Activated CD8-positive, alpha-beta memory T cell treated with anti-CD3 and anti-CD28 coated beads, Interleukin-2, amount 50 U/mL, for 48 hours (primary cell): ENCODE measurements at places on chromosomes 12 and 14.

DNA sequence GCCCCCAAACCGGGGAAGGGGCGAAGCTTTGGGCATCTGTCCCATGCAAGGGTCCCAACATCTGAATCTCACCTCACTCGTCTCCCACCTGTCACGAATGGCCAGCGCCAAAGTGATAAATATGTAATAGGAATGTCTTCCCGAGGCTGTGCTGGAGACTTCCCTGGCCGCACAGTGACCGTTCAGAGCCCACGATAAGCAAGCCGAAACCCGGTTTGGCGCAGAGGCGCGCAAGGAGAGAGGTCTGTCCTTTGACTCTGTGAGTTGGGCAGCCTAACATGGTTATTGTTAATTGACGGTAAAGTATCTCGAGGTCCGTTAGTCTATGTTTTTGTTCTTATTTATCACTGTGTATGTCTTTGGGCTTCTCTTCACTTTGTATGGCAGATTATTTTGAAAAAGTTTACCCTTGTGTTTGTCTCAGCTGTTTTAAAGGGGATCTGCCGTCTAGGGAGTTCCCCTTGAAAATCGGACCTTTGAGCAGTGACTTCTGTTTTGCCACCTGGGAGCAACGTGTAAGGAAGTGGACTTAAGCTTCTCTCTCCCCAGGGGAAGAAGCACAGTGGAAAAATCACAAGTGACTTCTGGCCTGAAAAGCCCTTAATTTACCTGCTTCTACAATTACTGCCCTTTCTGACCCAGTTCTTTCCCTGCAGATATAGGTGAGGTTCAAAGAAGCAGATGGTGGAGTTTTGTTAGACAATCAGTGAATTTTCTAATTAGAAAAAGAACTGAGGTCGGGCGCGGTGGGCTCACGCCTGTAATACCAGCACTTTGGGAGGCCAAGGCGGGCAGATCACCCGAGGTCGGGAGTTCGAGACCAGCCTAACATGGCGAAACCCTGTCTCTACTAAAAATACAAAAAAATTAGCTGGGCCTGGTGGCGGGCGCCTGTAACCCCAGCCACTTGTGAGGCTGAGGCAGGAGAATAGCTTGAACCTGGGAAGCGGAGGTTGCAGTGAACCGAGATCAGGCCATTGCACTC lies 1.1 kb upstream of the TM9SF1 start:
- DNase-seq, result no peak

DNA sequence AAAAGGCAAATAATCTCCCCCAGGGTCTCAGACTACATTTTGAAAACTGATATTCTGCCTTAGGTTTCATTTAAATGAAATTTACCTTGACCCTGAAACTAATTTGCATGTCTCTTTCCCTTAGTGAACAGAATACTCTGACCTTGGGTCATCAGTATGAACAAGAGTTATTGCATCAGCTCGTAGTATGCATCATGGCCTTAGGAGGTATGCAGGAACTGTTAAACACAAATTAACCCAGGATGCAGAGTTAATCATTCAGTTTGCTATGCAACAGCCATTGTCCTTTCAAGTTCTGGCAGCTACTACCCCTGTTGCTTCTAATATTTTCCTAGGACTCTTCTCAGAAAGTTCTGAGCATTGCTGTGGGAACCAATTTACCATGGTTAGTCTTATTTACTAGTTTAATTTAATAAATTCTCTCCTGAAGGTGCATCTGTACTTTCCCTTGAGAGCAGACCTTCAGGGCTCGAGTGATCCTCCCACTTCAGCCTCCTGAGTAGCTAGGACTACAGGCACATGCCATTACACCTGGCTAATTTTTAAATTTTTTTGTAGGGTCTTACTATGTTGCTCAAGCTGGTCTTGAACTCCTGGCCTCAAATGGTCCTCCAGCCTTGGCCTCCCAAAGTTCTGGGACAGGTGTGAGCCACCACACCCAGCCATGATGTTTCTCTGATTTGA lies 126.7 kb downstream of the TTC6 start:
- DNase-seq, result no peak

DNA sequence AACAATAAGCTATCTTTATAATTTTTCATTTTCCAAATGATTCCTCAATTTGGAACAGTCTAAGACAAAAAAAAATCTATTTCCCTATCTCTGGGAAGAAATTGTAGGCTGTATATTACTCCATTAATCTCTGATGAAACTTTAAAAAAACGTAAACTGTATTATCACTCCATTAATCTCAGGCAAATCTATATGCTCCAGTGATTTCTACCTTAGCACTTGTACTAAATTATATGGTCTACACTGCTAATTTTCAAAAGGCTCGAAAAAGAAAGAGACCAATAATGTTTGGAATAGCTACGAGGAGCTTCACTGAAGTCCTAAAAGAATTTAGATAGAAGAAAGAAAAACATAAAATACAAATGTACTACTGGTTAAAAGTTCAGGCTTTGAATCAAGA lies 19.7 kb downstream of the MED13L start:
- DNase-seq, result no peak

DNA sequence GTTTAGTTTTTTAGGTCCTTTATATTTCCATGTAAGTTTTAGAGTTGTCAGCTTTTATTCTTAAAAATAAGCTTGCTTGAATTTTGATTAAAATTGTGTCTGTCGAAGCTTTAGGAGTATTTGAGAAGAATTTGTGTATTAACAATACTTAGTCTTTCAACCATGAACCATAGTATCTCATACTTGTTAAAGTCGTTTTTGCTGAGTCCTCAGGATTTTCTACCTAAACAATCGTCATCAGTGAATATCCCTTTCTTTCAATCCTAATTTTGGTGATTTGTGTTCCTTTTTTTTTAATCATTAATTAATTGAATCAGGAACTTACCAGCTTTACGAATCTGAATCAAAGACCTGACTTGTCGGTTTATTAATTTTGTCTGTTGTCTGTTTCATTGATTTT lies 18.2 kb downstream of the CAND1 start:
- no peak for DNase-seq

- DNase-seq, result peak; percentile 90
Observed at GRCh38 chr12:50084775-50085614, at the start of gene SMARCD1. SMARCD1 (plus strand) TSS chr12:50085342; CDS start chr12:50085370, 28 bp downstream.

DNA sequence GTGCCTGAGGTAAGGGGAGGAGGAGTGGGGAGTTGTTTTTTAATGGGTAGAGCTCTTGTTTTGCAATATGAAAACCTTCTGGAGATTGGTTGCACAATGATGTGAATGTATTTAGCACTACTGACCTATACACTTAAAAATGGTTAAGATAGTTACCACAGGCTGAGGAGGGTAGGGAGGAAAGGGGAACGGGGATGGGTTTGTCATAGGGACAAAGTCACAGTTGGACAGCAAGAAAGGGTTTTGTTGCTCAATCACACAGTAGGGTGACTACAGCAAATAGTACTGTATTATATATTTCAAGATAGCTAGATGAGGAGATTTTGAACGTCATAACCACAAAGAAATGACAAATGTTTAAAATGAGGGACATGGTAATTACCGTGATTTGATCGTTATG lies 1562.4 kb downstream of the AACS start:
- DNase-seq, result no peak

- no peak for DNase-seq
Observed at GRCh38 chr12:57726884-57727757, 11.4 kb downstream of the AGAP2 start.

DNA sequence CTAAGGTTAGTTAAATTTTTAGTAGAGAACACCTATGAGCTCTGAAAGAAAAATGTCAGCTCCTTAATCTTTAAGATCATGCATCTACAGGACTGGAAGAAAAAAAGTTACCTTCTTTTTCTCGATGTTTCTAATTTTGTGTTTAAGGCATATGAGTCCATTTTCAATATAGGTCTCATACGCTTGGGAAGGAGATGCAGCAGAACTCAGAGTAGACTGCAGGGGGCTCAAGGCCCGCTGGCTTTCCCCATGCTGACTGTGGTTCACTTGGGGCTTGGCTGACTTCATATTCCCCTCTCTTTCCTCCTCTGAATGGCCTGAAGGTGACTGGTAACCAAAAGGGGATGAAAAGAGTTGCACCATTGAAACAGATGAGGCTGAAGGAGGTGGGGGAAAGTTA lies 1.5 kb downstream of the CAPRIN2 start:
- peak; percentile 59 for DNase-seq

DNA sequence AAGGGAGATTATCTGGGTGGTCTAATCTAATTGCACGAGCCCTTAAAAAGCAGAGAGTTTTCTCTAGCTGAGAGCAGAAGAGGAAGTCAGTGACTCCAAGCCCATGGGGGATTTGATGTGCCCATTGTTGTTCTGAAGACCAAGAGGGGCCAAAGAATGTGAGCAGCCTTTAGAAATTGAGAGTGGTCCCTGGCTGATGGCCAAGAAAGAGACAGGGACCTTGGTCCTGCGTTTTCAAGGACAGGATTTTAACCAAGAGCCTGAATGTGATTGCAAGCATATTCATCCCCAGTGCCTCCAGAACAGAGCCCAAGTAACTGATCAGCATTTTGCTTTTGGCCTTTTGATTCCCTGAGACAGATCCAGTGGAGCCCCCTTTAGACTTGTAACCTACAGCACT lies 1353.9 kb downstream of the AACS start:
- DNase-seq, result no peak

DNA sequence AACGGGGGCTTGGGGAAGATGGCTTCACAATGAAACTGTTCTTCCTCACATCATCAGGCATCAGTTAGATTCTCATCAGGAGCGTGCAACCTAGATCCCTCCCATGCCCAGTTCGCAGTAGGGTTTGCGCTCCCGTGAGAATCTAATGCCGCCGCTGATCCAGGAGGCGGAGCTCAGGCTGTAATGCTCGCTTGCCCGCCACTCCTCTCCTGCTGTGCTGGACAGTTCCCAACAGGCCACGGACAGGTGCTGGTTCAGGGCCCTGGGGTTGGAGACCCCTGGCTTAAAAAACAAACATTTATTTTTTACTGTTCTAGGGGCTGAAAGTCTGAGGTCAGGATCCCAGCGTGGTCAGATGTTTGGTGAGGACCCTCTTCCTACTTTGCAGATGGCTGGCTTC lies 180.5 kb downstream of the FBXL14 start:
- no peak for DNase-seq

GRCh38 chr14:22478670-22479069 lies 110.4 kb downstream of the DAD1 start:
- no peak for DNase-seq

- no peak for DNase-seq
Observed at GRCh38 chr12:75571204-75571603, 59.8 kb upstream of the KRR1 start.

DNA sequence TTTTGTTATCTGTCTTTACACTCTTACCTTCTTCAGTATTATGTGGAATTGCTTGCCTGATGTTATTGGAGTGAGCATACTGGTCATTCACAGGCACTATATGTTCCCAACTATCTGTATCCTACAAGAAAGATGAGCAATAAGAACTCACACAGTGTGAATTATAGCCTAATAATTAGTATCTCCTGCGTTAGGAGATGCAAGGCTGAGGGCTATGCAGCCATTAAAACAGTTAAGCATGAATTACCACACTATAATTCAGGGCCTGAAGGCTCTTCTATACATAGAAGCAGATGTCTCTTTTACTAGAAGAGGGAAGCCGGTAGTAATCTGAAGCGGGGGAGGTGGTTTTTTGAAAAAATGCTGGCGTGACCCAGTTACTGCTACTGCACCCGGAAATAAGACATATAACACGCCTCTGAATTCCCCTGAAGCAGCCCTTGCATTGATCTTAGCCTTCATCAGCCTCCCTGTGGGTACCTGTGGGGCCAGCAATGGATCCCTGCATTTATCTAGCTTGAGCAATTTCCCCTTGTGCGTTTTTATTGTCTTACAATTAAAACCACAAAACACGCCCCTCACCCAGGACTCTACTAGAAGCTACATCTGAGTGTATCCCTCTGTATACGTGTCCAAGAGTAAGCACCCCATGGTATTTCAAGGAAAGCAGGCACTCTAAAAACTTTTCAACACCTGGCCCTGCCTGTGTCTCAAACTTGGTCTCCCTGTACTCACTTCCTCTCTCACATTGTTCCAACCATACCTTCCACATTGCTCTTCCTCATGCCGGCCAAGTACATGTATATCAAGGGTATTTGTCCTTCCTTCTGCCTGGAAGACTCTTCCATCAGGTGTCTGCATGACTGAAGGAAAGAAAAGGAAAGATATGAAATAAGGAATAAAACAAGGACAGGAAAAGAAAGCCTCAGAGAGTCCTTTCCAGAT lies 210.9 kb upstream of the ARID2 start:
- no peak for DNase-seq

- DNase-seq, result no peak
Observed at GRCh38 chr14:104660597-104660996, 28.8 kb upstream of the INF2 start.

DNA sequence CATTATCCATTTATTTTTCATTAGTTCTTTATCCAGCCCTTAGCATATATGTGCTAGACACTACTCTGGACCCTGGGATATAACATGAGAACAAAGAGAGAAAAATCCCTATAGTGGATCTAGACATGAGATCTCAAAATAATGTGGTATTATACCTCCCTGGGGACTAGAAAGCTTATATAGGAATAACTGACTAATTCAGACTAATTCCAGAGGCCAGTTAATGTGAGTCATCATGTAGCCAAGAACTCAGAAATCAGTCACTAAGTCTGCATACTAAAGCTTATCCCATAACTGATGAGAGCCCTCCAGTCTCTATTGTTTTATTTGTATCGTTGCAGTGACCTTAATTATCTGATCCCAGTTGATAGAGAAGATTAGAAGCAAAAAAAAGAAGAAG lies 267.1 kb upstream of the RGS6 start:
- no peak for DNase-seq

DNA sequence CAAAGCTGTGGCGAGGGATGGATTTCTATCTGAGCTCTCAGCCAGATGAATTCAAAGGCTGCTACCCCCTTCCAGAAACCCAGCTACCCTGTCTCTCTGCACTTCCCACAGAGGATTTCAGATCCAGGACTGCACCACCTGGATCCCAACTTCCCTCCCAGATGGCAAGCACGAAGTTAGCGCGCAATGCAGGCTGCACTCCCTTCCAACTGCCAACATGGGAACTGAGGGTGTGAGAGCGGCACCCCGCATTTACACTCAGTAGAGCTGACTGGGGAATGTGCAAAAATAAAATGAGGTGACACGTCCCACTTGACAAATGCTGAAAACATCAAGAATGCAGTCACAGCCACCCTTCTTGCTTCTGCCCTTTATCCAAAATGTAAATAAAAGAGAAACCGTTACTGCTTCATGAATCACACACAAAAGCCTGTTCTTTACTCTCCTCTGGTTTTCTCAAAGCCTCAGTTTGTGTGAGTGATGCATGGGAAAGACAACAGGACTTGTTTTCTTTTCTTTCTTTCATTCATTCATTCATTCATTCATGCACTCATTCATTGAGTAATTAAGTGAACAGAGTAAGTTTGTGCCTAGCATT lies 85.7 kb downstream of the ITPK1 start:
- DNase-seq, result no peak
